ENCODE measurements at places on chromosomes 5 and 9.

- no peak for DNase-seq
These were observed 30.2 kb downstream of the MLANA start for GRCh38 chr9:5920860-5921328.

DNA sequence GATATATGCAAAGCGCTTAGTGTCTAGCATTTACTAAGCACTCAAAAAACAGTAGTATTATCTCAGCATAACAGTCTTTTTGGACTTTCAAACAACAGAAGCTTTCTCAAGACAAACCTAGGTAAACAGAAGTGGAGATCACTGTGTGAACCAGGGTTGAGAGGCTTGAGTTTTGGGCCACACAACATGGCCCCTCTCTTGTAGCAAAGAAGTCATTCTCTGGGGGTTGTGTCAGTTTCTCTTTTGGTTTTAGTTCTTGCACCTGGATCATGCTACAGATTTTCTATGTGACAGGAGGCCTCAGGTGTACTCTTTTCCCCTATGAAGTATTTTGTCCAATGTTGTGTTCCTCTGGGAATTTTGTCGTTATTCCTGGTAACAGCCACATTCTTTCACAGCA, 30.0 kb downstream of the INSYN2B start:
- no peak for DNase-seq

GRCh38 chr5:36897616-36898015, 21.0 kb downstream of the NIPBL start:
- DNase-seq = no peak

DNA sequence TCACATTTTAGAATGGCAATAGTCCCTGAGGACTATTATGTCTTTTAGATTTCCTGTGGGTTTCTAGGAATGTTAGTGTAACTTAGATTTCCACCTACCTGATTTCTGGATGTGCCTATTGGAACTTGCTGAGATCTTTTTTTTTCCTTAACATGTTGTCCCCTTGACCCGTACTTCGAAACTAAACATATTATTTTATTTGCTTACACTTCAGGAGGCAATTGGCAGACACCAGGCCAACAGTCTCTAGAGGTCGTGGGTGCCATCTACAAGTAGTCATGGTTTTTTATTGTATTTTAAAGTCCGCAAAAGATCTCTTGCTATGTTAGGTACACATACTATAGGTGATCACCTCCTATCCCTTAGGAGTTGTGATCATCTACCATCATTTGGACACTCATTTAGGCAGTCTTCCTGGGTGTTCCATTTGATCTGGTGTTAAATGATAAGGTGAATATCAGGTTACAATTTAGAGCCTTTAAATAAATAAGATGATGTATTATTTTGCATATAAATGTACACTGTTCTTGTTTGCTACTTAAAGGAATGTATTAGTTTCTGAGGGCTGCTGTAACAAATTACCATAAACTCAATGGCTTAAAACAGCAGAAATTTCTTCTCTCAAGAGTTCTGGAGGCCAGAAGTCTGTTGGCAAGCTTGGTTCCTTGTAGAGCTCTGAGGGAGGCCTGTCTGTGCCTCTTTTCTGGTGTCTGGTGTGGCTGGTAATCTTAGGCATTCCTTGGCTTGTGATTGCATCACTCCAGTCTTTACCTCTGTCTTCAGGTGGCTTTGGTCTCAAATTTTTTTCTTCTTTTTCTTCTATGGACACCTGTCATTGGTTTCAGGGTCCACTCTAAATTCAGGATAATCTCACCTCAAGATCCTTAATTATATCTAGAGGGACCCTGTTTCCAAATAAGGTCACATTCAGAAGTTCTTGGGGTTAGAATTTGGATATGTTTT, 64.8 kb downstream of the ZCCHC7 start:
- no peak for DNase-seq

DNA sequence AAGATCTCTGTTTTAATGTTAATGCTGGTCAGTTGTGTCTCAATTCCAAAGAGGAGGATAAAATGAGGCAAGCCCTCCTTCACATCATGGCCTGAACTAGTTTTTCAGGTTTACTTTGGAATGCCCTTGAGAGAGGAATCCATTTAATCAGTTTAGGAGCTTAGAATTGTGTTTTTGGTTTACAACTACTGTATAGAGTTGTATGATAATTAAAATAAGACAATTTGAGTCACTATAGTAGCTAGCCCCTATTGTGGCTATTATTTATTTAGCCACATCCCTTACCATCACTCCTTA, 107.8 kb upstream of the PRLR start:
- no peak for DNase-seq

- DNase-seq = peak; percentile 14
These were observed 20.5 kb upstream of the FER start for GRCh38 chr5:108727236-108727650.

DNA sequence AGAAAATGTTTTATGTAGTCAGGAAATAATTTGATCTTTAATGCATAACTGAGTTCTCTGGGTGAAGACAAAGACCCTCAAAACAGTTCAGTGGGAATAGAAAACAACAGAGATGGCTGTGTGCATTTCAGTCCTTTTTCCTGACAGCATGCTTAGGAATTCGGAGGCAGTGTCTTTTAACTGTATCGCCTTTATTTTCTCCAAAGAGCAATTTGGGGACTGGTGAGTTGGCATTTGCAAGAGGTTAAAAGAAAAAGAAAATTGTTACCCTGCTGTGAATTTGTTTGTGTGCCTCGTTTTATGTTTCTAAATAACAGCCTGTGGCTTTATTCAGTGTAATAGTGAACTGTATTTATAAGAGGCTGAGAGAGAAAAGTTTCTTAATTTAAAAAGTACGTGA, 227.8 kb upstream of the DMAC1 start:
- peak; percentile 14 for DNase-seq

- peak; percentile 79 for DNase-seq
These were observed 99.7 kb upstream of the CCL21 start for GRCh38 chr9:34809504-34810186.

GRCh38 chr5:169875731-169876130, 104.6 kb downstream of the INSYN2B start:
- no peak for DNase-seq

GRCh38 chr9:3576328-3576727, 50.5 kb upstream of the RFX3 start:
- DNase-seq = no peak

- no peak for DNase-seq
These were observed 3.9 kb upstream of the RALGDS start for GRCh38 chr9:133124907-133125275.

DNA sequence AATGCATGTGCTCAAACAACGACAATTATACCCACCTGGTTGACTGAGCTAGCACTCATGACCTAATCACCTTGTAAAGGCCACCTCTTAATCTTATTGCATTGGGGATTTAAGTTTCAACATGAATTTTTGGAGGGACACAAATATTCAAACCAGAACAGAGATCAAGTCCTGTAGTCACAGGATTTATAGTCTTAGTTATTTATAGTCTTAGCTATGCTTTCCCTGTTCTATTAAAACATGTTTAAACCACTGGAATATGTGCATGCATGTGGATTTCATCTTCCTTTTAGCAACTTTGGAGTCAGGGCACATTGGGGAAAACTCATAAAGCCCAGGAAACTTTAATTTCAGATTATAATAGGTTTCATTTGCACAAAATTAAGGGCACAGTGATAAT, 26.7 kb downstream of the ANKDD1B start:
- no peak for DNase-seq

DNA sequence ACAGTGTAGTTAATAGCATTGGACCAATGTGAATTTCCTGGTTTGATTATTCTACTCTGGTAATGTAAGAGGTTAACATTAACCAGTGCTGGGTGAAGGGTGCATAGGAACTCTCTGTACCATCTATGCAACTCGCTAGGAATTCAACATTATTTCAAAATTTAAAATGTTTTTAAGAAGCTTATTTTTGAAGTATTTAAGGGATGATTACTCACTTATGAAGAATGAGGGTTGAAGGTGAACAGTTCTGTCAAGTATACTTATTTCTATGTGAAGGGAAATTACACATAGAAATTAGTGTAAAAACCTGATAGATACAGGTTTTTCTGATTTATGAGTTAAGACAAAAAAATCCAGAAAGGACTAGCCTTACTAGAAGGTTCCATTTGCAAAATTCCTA, 165.8 kb downstream of the INSYN2B start:
- DNase-seq = no peak
